ENCODE measurements at places on chromosomes 2 and 18.

GRCh38 chr2:58796239-58796910 is 555.2 kb upstream of the FANCL start:
- H3K27ac ChIP-seq, result no peak overlapping the region
- no peaks in the 10 kb centered on the region for H3K27me3 ChIP-seq
- H3K36me3 ChIP-seq, result no peaks in the 10 kb centered on the region
- no peak for DNase-seq
- no peaks in the 10 kb centered on the region for H3K4me1 ChIP-seq

GRCh38 chr2:128495996-128496547 is 177.4 kb upstream of the HS6ST1 start:
- no peaks in the 10 kb centered on the region for H3K36me3 ChIP-seq
- no peak overlapping the region for H3K4me3 ChIP-seq
- H3K27me3 ChIP-seq, result peaks cover 7% of the 10 kb centered on the region
- DNase-seq, result no peak
- no peak overlapping the region for H3K27ac ChIP-seq

- no peak overlapping the region for H3K4me3 ChIP-seq
- H3K27ac ChIP-seq, result no peak overlapping the region
- H3K4me1 ChIP-seq, result no peaks in the 10 kb centered on the region
- DNase-seq, result no peak
- peaks cover 99% of the 10 kb centered on the region for H3K36me3 ChIP-seq
- H3K27me3 ChIP-seq, result no peaks in the 10 kb centered on the region
These were observed 60.8 kb downstream of the ABCG8 start for GRCh38 chr2:43899589-43899988.

DNA sequence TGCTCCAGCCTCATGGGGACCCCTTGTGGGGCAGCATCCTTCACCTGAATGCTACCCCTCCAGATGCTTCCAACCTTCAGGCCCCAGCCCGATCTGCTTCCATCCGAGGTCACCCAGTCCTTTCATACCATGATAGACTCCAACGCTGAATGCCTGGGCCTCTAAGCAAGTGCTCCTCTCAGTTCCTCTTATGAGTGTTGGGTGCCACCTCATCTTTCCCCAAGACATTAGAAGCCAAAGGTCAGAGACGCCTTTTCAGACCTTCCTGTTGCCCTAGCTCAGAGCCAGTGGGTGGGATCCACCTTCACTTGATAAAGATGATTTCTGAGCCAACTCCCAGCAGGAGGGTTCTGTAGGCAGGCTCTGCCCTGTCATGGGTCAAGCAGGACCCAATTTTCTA is 174.5 kb upstream of the MGAT5 start:
- no peak overlapping the region for H3K4me3 ChIP-seq
- DNase-seq, result no peak
- H3K27ac ChIP-seq, result no peak overlapping the region
- no peaks in the 10 kb centered on the region for H3K4me1 ChIP-seq

DNA sequence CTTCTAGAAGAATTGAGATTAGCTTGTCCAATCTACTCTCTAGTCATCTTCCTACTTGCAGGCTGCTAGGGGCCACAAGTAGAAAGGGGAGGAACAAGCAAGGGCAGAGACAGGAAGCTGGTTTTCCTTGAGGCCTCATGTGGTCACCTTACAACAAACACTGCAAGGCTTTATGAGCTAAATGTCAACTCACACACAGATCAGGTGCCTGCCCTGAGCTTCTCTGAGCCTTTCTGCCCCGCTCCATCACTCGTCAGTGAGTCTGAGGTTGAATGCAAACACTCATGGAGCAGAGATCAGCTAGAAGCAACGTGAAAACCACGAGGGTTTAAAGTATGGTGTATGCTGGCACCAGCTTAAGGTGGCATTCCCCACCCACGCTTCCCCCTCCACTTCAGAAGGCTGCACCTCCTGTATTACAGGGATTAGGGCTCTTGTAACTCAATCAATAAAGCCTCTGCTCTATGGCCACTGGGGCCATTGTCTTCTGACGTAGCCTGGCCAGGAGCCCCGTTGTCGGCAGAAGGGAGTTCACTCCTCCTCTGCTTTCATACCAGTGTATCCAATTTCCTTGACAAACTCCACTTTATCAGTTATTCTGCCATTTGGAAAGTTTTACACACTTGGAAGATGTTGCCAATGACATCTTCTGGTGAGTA is 5.4 kb upstream of the CRYGC start:
- DNase-seq, result no peak
- no peak overlapping the region for H3K4me3 ChIP-seq
- H3K27ac ChIP-seq, result no peak overlapping the region
- no peaks in the 10 kb centered on the region for H3K4me1 ChIP-seq

- H3K27me3 ChIP-seq, result no peaks in the 10 kb centered on the region
- no peaks in the 10 kb centered on the region for H3K36me3 ChIP-seq
- no peak overlapping the region for H3K4me3 ChIP-seq
- no peak for DNase-seq
- H3K27ac ChIP-seq, result no peak overlapping the region
- H3K4me1 ChIP-seq, result no peaks in the 10 kb centered on the region
These were observed 117.6 kb downstream of the SNTG2 start for GRCh38 chr2:1068241-1068640.

DNA sequence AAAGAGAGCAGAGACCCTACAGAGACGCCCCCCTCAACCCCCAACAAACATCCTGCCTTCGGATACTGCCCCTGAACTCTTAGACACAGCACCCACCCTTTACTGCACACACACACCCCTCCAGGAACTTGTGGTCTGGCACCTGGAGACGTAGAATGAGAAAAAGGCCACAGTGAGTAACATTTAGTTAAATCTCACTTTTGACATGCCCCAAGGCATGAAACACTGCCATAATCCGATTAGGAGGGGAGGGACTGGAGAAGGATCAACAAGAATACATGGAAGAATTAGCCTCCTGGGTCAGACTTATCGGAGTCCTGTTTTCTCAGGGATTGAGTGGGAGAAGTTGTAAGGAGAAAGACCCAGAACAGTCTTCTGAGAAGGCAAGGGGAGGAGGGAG is 4.1 kb downstream of the CDK5R2 start:
- DNase-seq, result no peak
- H3K27me3 ChIP-seq, result peaks cover 38% of the 10 kb centered on the region
- no peak overlapping the region for H3K27ac ChIP-seq
- H3K4me1 ChIP-seq, result peaks cover 6% of the 10 kb centered on the region
- H3K4me3 ChIP-seq, result no peak overlapping the region

- H3K27me3 ChIP-seq, result no peaks in the 10 kb centered on the region
- no peaks in the 10 kb centered on the region for H3K4me1 ChIP-seq
These were observed 20.9 kb upstream of the KLF11 start for GRCh38 chr2:10022445-10022844.

GRCh38 chr2:24429197-24430074 is 61.6 kb upstream of the NCOA1 start:
- H3K36me3 ChIP-seq, result no peaks in the 10 kb centered on the region
- peaks cover 28% of the 10 kb centered on the region for H3K4me1 ChIP-seq
- no peaks in the 10 kb centered on the region for H3K27me3 ChIP-seq
- no peak overlapping the region for H3K4me3 ChIP-seq
- DNase-seq, result no peak

DNA sequence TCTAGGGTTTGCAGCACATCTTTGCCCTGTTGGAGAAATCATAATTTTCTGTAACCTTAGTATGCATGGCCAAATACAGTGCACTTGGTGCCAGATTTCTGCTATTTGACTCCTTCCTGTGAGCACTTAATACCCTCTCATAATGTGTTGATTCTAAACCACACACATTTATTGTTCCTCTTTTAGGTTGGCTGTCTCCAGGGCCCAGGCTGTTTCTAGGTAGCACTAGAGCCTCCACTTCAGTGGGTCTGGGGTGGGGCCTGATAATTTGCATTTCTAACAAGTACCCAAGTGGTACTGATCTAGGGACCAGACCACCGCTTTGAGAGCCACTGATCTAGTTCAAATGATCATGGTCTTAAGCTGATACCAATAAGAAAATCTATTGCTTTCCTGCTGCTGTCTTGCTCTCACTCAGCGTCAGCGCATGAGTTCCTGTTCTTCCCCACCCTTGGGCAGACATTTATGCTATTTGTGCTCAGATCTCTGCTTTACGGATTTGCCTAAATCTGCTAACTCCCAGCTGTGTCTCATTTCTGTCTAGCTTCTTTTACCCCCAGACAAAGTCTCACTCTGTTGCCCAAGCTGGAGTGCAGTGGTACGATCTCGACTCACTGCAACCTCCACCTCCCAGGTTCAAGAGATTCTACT is 7.4 kb downstream of the PTRHD1 start:
- H3K27me3 ChIP-seq, result no peaks in the 10 kb centered on the region
- DNase-seq, result no peak
- H3K36me3 ChIP-seq, result peaks cover 19% of the 10 kb centered on the region
- no peak overlapping the region for H3K27ac ChIP-seq
- H3K4me3 ChIP-seq, result no peak overlapping the region

DNA sequence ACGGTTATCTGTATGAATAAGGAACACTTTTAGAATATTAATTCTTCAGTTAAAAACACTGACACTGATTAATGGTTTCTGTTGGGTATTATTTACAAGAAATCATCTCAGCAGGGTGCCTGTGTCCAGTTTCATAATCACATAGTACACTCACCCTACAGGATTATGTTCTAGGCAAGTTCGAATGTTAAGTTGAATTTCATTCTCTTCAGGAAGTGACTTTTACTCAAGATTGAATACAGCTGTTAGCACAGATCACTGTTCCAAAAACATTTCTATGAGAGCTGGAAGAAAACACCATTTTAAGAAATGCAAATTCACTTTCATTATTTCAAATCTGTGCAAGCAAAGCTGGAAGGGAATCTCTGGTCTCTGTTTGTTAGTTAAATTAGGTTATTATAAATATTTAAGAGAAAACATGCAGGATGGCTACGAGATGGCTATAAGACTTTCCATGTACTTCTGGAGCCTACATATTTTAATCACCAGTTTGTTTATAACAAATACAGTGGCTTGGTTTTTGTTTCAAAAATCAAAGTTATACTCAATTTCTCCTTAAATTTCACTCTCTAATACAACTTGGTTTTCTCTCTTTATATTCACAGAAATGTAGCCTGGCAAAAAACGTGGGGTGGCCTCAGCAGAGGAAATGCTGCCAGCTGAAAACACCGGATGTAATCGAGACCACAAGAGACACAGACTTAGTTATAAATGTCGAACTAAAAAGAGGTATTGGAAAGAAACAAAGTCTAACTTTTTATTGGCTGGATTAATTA is 65.8 kb downstream of the RBMS1 start:
- DNase-seq, result no peak
- no peaks in the 10 kb centered on the region for H3K36me3 ChIP-seq
- peaks cover 38% of the 10 kb centered on the region for H3K4me1 ChIP-seq

GRCh38 chr2:133434959-133435668 is 133.1 kb downstream of the NCKAP5 start:
- H3K4me3 ChIP-seq, result no peak overlapping the region
- no peaks in the 10 kb centered on the region for H3K36me3 ChIP-seq
- H3K4me1 ChIP-seq, result no peaks in the 10 kb centered on the region
- no peak for DNase-seq
- H3K27ac ChIP-seq, result no peak overlapping the region

- H3K4me3 ChIP-seq, result no peak overlapping the region
- H3K4me1 ChIP-seq, result peaks cover 13% of the 10 kb centered on the region
- H3K27me3 ChIP-seq, result no peaks in the 10 kb centered on the region
- no peak overlapping the region for H3K27ac ChIP-seq
- no peak for DNase-seq
These were observed 681.0 kb upstream of the ID2 start for GRCh38 chr2:8000870-8001269.

GRCh38 chr2:241842067-241842415 is 16.7 kb downstream of the PDCD1 start:
- no peak overlapping the region for H3K27ac ChIP-seq
- DNase-seq, result no peak
- H3K27me3 ChIP-seq, result no peaks in the 10 kb centered on the region
- H3K4me3 ChIP-seq, result no peak overlapping the region
- H3K4me1 ChIP-seq, result no peaks in the 10 kb centered on the region
- H3K36me3 ChIP-seq, result no peaks in the 10 kb centered on the region

- no peak overlapping the region for H3K4me3 ChIP-seq
- no peaks in the 10 kb centered on the region for H3K36me3 ChIP-seq
- no peaks in the 10 kb centered on the region for H3K27me3 ChIP-seq
- H3K4me1 ChIP-seq, result no peaks in the 10 kb centered on the region
- DNase-seq, result no peak
These were observed 273.7 kb upstream of the PIK3C3 start for GRCh38 chr18:41681138-41681880.

GRCh38 chr2:84807063-84807485 is 73.8 kb downstream of the TRABD2A start:
- no peaks in the 10 kb centered on the region for H3K4me1 ChIP-seq
- no peak overlapping the region for H3K4me3 ChIP-seq
- no peaks in the 10 kb centered on the region for H3K36me3 ChIP-seq

GRCh38 chr2:21372654-21373053 is 248.9 kb downstream of the TDRD15 start:
- no peaks in the 10 kb centered on the region for H3K4me1 ChIP-seq
- H3K27ac ChIP-seq, result no peak overlapping the region
- H3K4me3 ChIP-seq, result no peak overlapping the region
- no peak for DNase-seq
- no peaks in the 10 kb centered on the region for H3K36me3 ChIP-seq
- no peaks in the 10 kb centered on the region for H3K27me3 ChIP-seq

DNA sequence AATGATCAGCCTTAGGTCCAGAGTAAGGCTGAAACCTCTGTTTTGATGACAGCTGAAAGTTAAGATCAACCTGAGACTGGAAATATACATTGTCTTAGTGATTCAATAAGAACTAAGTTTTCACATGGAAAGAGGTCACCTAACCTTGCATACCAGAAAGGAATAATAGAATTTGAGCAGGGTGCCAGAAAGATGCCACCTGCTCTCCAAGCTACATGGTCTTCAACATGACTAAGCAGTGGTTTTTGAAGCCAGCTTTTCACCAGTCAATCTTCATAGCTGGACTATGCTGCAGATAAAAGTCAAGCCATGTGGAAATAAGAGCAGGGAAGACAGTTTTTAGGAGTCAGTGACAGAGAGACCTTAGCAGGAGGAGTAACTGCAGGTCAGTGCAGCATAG is 589.4 kb upstream of the SYT4 start:
- H3K27ac ChIP-seq, result no peak overlapping the region
- no peaks in the 10 kb centered on the region for H3K27me3 ChIP-seq
- no peaks in the 10 kb centered on the region for H3K36me3 ChIP-seq
- DNase-seq, result no peak

Data from psoas muscle (tissue), 8 donors.